Stimulated activated CD8-positive, alpha-beta memory T cell treated with anti-CD3 and anti-CD28 coated beads, Interleukin-7, amount 100 ng/mL, for 1 hour (primary cell): ENCODE measurements at places on chromosomes 11 and 22.

- DNase-seq: no peak
Measured at GRCh38 chr22:20864186-20864908, 5.5 kb downstream of the SNAP29 start.

DNA sequence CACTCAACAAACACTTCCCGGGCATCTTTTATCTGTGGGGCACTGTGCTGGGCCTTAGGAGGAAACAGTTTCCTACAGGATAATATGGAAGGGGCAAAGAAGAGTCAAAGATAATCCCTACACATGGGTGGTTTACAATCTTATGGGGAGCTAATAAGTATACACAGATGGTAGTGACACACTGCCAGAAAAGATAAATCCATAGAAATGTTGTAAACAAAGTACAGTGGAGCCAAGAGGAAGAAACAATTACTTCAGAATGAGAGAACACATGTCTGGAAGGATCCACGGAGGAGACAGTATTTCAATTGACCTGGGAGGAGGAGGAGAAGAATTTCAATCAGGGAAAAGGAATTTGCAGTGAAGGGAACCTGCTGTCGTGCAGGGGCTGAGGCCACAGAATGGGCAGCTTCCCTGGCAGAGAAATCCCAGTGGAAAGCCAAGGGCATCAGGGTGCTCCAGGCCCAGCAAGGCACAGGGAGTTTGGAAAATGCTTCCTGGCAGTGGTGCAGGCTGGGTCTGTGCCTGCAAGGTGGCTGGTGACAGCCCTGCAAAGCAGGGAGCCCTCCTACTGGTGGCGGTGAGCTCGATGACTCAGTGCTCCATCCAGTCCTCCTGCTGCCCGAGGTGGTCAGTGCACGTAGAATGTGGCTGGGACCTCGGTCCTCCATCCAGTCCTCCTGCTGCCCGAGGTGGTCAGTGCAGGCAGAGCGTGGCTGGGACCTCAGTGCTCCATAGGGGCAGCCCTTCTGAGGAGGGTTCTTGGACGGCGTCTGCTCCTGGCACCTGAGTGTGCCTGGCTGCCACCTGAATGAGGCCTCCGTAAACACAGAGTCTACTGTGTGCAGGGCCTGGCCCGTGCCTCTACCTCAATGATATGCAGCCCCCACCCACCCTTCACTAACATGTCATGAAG lies 444.3 kb upstream of the B3GAT1 start:
- DNase-seq: no peak

- DNase-seq: no peak
Measured at GRCh38 chr11:34185926-34186841, 80.8 kb downstream of the NAT10 start.

DNA sequence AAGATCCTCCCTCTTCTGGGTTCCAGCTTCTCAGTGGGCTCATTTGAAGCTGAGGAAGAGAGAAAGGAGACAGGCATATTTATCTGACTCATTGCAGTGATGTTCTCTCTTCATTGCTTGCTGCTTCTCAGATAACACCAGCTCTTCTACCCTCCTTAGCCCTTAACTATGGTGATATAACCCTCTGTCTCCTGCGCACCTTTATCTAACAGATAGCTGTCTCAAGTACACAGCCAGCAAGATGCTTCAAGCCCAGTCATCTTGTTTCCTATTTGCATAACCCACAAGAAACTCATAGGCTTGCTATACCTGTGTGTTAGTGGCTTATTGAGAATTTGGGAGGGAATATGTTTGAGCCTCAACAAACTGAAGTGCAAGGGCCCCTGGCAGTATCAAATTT lies 12.6 kb downstream of the PRSS23 start:
- DNase-seq: no peak

- no peak for DNase-seq
Measured at GRCh38 chr11:44770401-44770800, 43.6 kb downstream of the TSPAN18 start.

DNA sequence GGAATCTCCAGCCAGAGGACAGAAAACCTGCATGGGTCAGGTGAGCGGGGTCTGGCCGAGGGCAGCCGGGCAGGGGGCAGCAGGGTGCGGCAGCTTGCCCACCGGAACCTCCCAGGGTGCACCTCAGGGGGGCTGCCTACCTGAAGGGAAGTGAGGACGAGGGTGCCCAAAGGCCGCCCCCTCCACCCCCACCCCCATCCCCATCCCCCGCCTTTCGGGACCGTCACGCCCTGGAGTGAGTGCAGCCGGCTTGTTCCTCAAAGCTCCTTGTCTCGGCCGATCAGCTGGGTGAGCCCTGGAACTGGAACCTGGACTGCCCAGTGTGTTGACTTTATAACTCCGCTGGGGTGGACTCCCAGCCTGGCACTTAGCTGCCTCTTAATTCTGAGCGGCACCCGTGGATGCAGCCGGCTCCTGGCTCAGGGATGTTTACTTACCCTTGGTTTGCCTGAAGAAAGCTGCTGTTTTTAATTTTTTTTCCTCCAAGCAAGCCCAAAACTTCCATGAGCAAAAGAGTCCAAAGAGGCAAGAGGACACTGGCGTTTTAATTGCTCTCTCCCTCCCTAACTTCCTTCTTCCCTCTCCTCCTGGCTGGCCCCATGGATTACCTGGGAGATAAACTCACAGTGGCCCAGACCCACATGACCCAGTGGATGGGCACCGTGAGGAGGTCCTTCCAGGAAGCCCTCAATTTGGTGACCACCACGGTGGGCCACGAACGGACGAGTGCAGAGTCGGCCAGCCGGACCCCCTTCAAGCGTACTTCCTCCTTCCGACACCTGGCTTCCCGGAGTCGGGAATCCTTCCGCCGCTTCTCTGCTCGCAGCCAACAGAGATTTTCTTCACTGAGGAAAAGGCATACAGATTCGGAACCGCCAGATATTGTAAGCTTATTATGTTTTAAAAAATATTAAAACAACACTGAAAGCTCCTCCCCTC lies 87.8 kb upstream of the CRYBB3 start:
- no peak for DNase-seq

GRCh38 chr22:26634189-26634588 lies 12.4 kb downstream of the CRYBA4 start:
- DNase-seq: no peak

DNA sequence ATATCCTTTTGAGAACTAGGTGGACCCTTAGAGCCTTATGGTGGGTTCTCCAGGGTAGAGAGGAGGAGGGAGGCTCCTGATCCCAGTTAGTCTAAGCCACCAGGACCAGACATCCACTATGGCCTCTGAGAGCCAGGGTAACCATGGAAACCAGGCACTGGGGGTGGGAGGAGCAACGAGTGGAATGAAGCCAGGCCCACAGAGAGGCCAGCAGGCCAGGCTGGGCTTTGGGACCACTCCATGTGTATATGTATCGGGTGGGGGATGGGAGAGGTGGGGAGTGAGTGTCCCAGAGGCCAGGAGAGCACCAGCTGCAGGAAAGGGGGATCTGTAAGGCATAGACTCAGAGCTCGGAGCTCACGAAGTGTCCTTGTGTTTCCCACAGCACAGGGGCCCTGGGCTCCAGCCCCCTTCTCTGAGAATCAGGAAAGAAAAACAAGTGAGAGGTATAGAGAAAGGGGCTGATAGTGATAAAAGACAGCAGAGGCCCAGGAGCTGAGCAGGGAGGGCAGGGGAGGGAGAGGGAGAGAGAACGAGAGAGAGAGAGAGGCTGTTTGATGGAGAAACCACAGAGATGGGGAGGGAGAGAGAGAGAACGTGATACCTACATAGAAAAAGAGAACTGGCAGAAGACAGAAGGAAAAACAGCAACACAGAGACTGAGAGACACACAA lies 15.5 kb upstream of the TSPAN18 start:
- no peak for DNase-seq

DNA sequence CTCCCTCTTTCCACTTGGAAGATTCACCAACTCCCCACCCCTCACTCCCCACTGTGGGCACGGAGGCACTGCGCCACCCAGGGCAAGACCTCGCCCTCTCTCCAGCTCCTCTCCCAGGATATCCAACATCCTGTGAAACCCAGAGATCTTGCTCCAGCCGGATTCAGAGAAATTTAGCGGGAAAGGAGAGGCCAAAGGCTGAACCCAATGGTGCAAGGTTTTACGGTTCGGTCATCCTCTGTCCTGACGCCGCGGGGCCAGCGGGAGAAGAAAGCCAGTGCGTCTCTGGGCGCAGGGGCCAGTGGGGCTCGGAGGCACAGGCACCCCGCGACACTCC lies 397 bp upstream of the CD44 start:
- no peak for DNase-seq

- no peak for DNase-seq
Measured at GRCh38 chr11:10514709-10515108, 26.3 kb downstream of the RNF141 start.

- no peak for DNase-seq
Measured at GRCh38 chr11:37078521-37078920, 480.5 kb upstream of the RAG2 start.

DNA sequence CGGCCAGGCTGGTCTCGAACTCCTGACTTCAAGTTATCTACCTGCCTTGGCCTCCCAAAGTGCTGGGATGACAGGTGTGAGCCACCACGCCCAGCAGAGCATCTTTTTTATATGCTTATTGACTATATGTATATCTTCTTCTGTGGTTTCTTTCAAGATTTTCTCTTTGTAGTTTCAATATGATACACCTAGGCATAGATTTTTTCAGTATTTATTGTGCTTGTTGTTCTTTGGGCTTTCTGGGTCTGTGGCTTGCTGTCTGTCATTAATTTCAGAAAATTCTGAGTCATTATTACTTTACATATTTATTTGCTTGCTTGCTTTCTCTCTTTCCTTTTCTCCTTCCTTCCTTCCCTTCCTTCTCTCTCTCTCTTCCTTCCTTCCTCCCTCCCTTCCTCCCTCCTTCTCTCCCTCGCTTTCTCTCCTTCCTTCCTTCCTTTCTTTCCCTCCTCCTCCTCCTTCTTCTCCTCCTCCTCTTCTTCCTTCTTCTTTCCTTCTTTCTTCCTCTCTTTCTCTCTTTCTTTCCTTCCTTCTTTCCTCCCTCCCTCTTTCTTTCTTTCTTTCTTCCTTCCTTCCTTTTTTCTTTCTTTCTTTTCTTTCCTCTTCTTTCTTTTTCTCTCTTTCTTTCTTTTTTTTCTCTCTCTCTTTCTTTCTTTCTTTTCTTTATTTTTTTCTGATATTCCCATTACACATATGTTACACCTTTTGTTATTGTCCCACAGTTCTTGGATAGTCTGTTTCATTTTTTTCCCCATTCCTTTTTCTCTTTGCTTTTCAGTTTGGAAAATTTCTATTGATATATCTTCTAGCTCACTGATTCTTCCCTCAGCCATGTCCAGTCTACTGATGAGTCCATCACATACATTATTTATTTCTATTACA lies 10.9 kb upstream of the DCHS1 start:
- no peak for DNase-seq
